CD4-positive, alpha-beta T cell (primary cell): ENCODE measurements at places on chromosomes 3 and 15.

GRCh38 chr3:71903936-71904335, 119.0 kb upstream of the PROK2 start:
- no peaks in the 10 kb centered on the region for H3K27me3 ChIP-seq
- H3K27ac ChIP-seq, result no peak overlapping the region
- no peak overlapping the region for H3K4me3 ChIP-seq
- H3K36me3 ChIP-seq, result no peaks in the 10 kb centered on the region
- H3K4me1 ChIP-seq, result no peaks in the 10 kb centered on the region

- H3K27me3 ChIP-seq, result no peaks in the 10 kb centered on the region
- H3K27ac ChIP-seq, result no peak overlapping the region
- peaks cover 24% of the 10 kb centered on the region for H3K4me1 ChIP-seq
- H3K36me3 ChIP-seq, result no peaks in the 10 kb centered on the region
These were observed 4.4 kb downstream of the TERC start for GRCh38 chr3:169760479-169760878.

- no peaks in the 10 kb centered on the region for H3K36me3 ChIP-seq
- H3K27ac ChIP-seq, result no peak overlapping the region
- no peaks in the 10 kb centered on the region for H3K4me1 ChIP-seq
- H3K27me3 ChIP-seq, result no peaks in the 10 kb centered on the region
- H3K4me3 ChIP-seq, result no peak overlapping the region
- no peak for DNase-seq
These were observed 414.4 kb upstream of the CFAP20DC start for GRCh38 chr3:59464187-59464586.

DNA sequence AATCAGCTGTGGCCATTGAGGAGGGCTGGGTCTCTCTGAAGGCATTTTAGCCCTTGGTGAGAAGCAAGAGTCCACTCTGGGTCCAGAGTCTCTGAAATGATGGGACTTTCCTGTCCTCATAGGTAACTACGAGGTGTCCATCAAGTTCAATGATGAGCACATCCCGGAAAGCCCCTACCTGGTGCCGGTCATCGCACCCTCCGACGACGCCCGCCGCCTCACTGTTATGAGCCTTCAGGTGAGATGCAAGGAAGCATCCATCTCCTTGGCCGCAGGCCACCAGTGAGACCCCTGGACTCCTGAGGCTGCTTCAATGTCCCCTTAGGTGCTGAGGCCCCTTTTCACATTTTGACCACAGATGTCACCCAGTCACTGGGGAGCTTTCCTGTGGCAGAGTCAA, 54.9 kb downstream of the DNASE1L3 start:
- no peaks in the 10 kb centered on the region for H3K27me3 ChIP-seq
- no peaks in the 10 kb centered on the region for H3K4me1 ChIP-seq
- H3K27ac ChIP-seq, result no peak overlapping the region
- peaks cover 36% of the 10 kb centered on the region for H3K36me3 ChIP-seq
- H3K4me3 ChIP-seq, result no peak overlapping the region
- DNase-seq, result no peak

DNA sequence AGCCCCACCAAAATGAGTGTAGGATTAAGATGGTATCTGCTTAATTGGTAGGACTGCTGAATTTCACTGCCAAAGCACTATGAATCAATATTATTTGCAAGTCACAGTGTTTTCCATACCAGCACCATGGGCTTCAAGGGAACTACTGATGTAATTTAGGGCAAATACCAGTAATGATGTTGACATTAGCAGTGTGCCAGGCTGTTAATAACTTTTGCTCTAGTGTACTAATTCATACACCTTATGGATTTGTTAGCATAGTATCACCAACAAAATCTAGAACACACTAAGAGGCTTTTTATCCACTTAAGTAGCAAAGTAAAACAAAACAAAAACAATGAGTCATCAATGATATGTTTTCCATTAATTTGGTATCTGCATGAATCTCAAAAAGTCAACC, 888.2 kb downstream of the CADM2 start:
- DNase-seq, result no peak
- no peaks in the 10 kb centered on the region for H3K36me3 ChIP-seq
- no peaks in the 10 kb centered on the region for H3K27me3 ChIP-seq

GRCh38 chr3:51970606-51971300, 3.1 kb downstream of the ABHD14B start:
- H3K27ac ChIP-seq, result no peak overlapping the region
- no peak for DNase-seq
- H3K36me3 ChIP-seq, result no peaks in the 10 kb centered on the region
- no peaks in the 10 kb centered on the region for H3K27me3 ChIP-seq
- H3K4me1 ChIP-seq, result peaks cover 61% of the 10 kb centered on the region

DNA sequence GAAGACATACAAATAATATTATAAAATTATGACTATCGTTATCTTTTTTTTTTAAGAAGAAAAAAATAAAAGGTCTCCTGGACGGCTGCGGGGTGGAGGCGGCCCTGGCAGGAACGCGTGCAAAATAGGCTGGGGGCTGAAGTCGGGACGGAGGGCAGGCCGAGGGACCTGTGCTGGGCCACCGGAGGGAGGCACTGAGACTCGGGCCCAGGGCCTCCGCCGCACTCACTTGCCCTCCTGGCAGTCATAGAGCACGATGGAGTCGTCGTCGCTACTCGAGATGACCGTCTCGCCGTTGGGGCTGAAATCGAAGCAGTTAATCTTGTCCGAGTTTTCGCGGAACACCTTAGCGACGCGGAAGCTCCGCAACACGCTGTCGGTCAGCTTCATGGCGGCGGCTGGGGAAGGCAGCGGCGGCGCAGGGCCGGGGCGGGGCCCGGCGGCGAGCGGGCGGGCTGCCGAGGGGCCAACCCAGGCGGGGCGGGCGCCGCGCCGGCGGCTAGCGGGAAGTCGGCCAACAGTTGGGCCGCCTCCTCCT, 408 bp downstream of the WDR82 start:
- peaks cover 60% of the 10 kb centered on the region for H3K4me1 ChIP-seq
- DNase-seq, result peak; percentile 67
- peaks cover 12% of the 10 kb centered on the region for H3K36me3 ChIP-seq
- peak overlapping the region; percentile 94 for H3K27ac ChIP-seq
